ENCODE measurements at places on chromosomes 2 and 18. TPM values are rescaled to one million over a fixed set of nuclear protein-coding genes. Genes with fewer than 3 reads are reported as not detected.

DNA sequence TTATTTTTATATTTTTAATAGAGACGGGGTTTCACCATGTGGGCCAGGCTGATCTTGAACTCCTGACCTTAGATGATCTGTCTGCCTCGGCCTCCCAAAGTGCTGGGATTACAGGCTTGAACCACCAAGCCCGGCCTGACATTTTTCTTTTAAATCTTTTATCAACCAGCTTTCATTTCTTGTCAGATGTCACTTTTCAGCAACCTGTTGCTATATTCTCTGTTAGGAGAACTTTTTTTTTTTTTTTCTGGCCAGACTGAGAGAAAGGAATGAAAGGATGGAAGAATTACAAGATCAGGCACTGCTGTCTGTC, 146.3 kb downstream of the TGIF1 start:
- DNase-seq = no peak

The AKAIN1 gene
- not detected for total RNA-seq

- DNase-seq = no peak
Measured at GRCh38 chr18:51668101-51668500, 470.6 kb upstream of the MEX3C start.

- DNase-seq = no peak
Measured at GRCh38 chr2:42974169-42974720, 181.9 kb upstream of the HAAO start.

DNA sequence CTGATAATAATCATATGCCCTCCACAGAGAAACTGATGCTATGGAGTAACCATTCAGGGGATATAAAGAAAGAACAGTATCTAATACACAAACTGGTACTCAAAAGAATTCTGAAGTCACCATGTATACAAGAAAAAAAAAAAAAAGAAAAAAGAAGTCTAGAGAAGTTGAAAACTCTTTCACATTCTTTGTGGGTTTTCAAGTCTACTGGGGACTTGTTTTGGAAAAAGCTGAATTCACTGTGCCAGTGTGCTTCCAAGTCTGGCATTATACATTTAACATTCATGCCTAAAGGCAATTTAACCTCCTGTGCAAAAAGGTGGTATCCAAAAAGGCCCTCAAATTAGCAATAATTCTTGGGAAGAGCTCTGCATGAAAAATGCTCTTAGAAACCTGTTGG, 94.8 kb upstream of the ITGB6 start:
- DNase-seq = no peak

Data from epithelial cell of proximal tubule (primary cell).